Kidney epithelial cell (primary cell): ENCODE measurements at places on chromosomes 3 and 15. TPM values are rescaled to one million over a fixed set of nuclear protein-coding genes. Genes with fewer than 3 reads are reported as not detected.
A peak's percentile ranks its signal among the peaks of the same experiment; 100 is the strongest.

DNA sequence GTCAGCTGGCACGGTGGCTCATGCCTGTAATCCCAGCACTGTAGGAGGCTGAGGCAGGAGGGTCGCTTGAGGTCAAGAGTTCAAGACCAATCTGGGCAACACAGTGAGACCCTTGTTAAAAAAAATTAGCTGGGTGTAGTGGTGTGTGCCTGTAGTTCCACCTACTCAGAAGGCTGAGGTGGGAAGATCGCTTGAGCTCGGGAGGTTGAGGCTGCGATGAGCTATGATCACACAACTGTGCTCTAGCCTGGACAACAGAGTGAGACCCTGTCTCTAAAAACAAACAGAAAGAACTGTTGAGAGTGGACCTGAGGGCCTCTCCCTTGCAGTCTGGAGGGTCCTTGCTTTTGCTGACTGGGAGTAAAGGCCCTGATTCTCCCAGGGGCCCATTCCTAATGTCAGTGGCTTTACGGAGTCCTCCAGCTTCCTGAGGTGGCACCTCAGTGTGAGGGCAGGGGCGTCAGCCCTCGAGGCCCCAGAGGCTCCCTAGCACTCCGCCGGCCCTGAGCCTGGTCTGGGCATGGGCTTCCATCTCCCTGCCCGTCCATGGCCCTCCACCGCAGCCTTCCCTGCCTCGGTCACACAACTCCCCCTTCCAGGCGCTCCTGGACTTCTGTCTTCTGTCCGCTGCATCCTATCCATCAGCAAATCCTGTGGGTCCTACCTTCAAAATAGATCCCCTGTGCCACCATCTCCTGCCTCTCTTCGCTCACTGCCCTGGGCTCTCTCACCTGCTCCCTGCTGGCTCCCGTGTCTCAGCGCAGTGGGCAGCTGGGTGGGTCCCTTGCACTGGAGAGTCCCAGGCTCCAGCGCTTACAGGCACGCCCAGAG lies 19.0 kb downstream of the FBLN2 start:
- no peak for DNase-seq

GRCh38 chr3:138678874-138679392 lies 70.4 kb downstream of the FAIM start:
- no peak for DNase-seq

- DNase-seq: no peak
Measured at GRCh38 chr15:34754171-34754601, 612 bp downstream of the GJD2 start.

- no peak for DNase-seq
Measured at GRCh38 chr3:29679944-29680343, 399.1 kb downstream of the RBMS3 start.

GRM2 gene
- not detected in 2 replicates for total RNA-seq

SLC9A9 gene
- total RNA-seq: 0.41 and 3.0 TPM in 2 replicates

GRCh38 chr3:153209596-153209995 lies 47.6 kb downstream of the RAP2B start:
- peak; percentile 62 for DNase-seq

GRCh38 chr3:170713653-170714052 lies 127.8 kb upstream of the SLC7A14 start:
- DNase-seq: no peak

- DNase-seq: no peak
Measured at GRCh38 chr3:126685021-126685420, 19.0 kb upstream of the CHCHD6 start.

- no peak for DNase-seq
Measured at GRCh38 chr15:85559530-85559929, 179.1 kb downstream of the AKAP13 start.

- DNase-seq: no peak
Measured at GRCh38 chr3:100662113-100662823, 47.0 kb upstream of the TFG start.

CFAP44 gene
- total RNA-seq: 2.4 and 9.9 TPM in 2 replicates

CHCHD6 gene
- 28.7 and 30.1 TPM in 2 replicates for total RNA-seq

TMEM89 gene
- not detected in 2 replicates for total RNA-seq

DNA sequence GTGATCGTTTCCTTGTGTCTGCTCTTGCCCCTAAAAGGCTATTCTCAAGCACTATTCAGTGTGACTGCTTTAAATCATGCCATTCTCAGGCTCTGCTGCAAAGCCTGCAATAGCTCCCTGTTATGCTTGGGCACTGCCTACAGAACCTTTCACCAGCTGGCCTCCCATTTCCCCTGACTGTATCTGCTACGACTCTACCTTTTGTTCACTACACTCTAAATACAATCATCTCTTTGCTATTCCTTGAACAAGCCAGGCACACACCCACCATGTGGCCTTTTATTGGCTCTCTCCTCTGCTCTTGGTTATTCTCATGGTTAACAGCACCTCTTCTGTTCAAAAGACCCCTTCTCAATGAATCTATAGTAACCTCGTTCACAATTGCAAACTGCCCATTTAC lies 29.6 kb upstream of the FNDC3B start:
- DNase-seq: no peak

DNA sequence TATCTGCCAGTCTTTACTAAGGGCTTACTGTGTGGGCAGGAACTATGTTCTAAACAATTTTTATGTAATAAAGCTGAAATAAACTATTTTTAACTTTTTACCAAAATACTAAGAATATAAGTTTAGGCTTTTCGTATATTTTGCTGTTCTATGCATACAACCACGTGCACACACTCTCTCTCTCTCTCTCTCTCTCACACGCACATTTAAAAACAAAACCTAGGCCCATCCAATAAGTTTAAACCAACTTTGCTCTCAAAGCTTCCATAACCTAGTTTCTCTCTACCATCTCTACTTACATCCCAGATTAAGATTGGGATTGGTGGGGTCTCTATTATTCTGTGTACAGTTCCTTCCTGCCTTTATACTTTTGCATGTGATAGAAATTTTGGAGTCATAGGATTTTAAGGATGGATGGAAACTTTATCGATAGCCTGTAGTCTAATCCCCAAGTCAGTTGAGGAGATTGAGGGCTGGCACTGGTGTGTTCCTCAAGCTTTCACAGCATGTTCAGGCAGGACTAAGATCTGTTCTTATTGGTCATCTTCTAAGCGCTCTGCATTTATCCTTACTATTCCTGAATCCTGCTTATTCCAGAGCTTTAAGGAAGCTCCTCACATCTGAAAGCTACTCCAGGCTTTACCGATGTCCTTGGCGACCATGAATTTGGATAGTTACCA lies 1.8 kb downstream of the GPR171 start:
- DNase-seq: no peak

- no peak for DNase-seq
Measured at GRCh38 chr15:68576235-68576892, 2.4 kb upstream of the CORO2B start.

- DNase-seq: no peak
Measured at GRCh38 chr3:65984975-65985374, 53.7 kb downstream of the MAGI1 start.

DNA sequence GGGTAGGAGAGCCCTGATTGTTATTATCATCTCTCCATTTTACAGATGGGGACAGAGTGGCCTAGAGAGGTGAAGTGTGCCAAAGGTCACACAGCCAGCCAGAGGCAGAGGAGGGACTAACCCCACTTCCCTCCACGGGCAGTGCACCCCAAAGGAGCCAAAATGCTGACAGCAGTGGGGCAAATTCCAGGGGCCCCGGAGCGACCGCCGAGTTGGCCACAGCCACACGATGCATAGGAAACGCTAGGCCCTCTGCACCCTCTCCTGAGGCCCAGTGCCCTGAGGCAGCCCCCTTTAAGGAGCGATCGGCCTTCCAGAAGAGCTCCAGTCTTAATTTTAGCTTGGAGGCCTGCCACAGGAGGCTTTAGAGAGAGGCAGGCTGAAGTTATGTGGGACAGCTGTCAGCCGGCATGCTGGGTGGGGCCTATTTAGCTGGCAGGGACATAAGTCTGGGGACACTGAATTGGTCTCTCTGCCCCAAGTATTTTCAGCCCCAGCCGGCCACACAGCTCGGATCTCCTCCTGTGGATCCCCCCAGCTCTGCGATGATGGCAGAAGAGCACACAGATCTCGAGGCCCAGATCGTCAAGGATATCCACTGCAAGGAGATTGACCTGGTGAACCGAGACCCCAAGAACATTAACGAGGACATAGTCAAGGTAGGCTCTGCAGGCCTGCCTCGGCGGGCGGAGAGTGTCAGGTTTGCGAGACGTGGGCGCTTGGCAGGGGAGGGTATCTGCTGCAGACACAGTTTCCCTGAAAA lies at the start of gene CAV3:
TSS of gene CAV3 (plus strand) at position 471 of the 763 bp plus-strand sequence. CDS start at position 546, 75 bp downstream.
- no peak for DNase-seq

GRCh38 chr3:184568924-184569829 lies 7.6 kb downstream of the EPHB3 start:
- DNase-seq: no peak

- no peak for DNase-seq
Measured at GRCh38 chr3:122938783-122939425, 88.7 kb downstream of the SEMA5B start.

DNA sequence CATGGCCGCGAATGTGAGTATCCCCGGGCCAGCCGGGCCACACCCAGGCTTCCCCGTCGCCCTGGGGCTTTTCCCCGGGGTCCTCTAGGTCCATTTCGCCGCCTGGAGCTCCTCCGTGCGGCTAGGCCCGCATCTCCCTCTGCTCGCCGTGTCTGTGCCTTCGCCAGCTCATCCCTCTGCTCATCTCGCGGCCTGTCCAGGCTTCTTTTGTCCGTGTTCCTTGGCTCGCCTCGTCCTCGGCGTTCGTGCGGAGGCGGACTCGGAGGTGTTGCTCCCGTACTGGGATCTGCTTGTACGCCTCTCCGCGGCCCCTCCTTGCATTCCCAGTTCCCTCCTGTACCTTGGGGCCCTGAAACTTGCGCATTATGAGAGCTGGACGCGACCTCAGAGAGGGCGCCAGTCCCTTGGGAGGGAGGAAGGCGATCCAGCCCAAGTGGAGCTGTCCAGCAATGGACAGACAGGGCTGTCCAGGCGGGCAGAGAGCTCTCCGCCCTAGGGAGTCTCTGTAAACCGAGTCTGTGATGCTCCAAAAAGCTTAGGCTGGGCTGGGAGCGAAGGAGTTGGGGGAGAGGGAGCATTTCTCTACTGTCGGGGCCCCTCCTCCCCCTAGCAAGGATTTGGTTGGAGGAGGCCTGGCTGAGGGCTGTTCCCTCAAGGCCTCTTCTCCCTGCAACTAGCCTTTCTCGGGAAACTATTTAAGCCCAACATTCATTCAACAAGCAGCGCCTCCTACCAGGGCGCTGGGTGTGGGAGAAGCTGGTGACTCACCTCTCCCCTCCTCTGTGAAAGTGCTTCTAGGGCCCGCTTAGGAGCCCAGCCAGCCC lies 553 bp downstream of the TMEM43 start:
- peak; percentile 68 for DNase-seq

PDE12 gene
- total RNA-seq: 22.8 and 25.4 TPM in 2 replicates

- no peak for DNase-seq
Measured at GRCh38 chr3:115161168-115161834, 14.2 kb upstream of the ZBTB20 start.

DNA sequence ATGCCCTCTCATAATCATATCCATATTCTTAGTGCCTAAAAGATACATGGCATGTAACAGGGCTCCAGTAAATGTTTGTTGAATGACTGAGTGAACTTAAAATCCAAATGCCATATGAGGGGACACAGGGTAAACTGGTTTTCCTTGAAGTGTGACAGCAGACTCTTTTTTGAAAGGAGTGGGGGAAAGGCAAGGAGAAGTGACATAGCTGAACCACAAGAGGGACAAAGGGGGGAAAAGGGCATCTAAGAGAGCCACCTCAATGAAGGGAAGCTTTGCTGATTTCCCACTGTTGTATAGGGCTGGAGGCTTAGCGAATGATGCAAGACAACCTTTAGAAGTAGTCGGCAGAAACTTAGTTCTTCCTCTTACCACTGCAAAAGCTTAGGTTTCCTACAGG lies 9.1 kb downstream of the TRIM42 start:
- no peak for DNase-seq

DOCK3 gene
- 1.4 and 1.7 TPM in 2 replicates for total RNA-seq

DNA sequence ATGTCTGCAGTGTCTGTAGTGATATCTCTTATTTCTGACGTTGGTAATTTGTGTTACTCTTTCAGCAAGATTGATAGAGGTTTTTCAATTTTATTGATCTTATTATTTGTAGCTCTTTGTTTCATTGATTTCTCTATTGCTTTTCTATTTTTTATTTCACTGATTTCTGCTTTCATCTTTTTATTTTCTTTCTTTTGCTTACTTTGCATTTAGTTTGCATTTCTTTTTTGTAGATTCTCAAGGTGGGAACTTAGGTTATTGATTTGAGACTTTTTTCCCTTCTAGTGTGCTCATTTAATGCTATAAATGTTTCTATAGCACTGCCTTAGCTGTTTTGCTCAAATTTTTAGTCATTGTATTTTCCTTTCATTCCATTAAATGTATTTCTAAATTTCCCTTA lies 49.5 kb upstream of the GABRG3 start:
- no peak for DNase-seq

FBLN2 gene
- 6.7 and 6.9 TPM in 2 replicates for total RNA-seq

DNA sequence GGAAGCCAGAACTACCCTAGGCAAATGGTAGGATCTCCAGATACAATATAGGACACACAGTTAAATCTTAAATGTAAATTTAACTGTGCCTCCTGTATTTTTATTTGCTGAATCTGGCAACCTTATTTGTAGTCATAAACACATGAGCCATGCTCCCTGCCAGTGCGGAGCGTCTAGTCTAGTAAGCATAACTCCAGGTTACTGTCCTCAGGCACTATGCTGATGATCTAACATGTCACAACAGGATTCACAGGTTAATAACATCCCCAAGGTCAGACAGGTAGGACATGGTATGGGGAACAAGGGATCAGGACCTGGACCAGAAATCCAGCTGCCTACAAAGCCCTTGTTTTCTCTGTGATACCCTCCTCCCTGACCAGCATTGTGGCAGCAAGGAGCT lies 305.1 kb downstream of the CACNA2D3 start:
- no peak for DNase-seq

INTS14 gene
- total RNA-seq: 36.5 and 49.3 TPM in 2 replicates

DNA sequence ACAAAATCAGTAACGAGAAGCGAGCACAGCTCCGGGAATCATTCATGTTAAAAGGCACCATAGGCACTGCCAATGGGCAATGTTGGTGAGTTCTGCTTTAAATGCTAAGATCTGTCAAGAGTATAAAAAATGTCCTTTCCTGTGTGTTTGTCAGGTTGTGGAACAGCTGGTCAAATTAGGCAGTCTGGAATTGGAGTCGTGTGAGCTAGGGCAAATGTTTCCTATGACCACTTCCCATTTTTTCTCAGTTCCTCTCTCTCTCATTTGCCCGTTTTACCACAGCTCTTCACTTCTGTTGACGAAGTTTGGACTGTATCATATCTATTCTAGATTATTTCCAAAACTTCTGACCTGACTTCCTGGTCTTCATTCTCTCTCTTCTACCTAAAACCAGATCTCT lies 60.8 kb upstream of the GOLIM4 start:
- DNase-seq: no peak

GRCh38 chr3:159356606-159357005 lies 554.8 kb downstream of the MFSD1 start:
- no peak for DNase-seq

BMF gene
- 37.4 and 43.4 TPM in 2 replicates for total RNA-seq

GRCh38 chr3:136249593-136249992 lies 547 bp upstream of the PCCB start:
- no peak for DNase-seq

DNA sequence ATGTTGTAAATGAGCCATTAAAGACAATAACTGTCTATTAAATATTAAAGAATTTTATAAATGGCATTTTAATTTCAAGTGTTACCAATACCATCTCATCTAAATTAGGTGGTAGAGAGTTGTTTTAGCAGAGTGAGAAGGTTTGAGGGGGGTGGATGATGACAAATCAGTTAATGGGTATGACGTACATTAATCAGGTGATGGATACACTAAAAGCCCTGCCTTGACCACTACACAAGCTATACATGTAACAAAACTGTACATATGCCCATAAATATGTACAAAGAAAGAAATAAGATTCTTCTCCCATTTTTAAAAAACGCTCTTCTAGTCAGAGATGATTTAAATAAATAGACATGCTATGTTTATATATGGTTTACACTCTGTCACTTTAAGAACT lies 40.0 kb downstream of the TAFA4 start:
- no peak for DNase-seq

OCA2 gene
- total RNA-seq: under 0.01 and 0.29 TPM in 2 replicates

PDCD10 gene
- total RNA-seq: 93.3 and 101 TPM in 2 replicates
